Stimulated activated naive CD4-positive, alpha-beta T cell treated with Interleukin-2 at 50 U/mL for 16 hours (primary cell): ENCODE measurements at places on chromosomes 13 and 19.
A peak's percentile ranks its signal among the peaks of the same experiment; 100 is the strongest.

DNA sequence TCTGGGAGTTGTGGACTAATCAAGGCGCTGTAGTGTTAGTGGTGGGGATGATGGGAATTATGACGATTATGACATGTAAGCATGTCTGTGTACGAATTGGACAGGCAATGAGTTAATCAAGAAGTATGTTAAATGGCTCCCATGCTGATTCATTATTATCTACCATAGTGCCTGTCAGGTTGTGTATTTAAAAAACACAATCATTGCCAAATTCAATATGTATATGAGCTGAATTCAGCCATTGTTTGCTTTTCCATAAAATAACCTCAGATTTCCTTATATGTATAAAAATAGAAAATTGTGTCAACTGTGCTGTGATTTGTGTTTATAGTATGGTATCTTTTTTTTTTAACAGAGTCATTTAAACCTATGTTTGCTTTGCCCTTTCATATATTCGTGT lies 37.1 kb downstream of the PCCA start:
- DNase-seq, result no peak

DNA sequence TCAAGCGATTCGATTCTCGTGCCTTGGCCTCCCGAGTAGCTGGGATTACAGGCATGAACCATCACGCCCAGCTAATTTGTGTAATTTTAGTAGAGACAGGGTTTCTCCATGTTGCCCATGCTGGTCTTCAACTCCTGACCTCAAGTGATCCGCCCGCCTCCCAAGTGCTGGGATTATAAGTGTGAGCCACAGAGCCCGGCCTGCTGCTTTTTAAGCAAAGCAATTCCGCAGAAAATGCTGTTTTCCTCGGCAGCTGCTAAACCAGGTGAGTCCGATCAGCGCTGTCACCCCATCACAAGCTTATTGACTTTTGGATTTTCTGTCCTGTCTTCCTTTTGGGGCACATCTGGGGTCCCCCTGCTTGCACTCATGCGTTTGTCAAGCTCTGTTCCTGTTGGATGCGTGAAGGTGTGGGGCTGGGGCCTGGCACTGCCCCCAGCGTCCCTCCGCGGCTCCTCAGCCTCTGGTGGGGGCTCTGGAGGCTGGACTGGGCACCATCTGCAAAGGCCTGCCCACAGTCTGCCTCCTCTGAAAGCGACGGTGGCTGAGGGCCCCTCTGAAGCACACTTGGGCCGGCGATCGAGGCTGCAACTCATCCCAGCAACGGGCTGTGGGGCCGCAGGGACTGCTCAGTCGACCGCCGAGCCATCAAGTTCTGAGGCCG lies 25.7 kb downstream of the CEBPG start:
- no peak for DNase-seq

GRCh38 chr19:58398545-58398944 lies 3.1 kb downstream of the RNF225 start:
- no peak for DNase-seq

DNA sequence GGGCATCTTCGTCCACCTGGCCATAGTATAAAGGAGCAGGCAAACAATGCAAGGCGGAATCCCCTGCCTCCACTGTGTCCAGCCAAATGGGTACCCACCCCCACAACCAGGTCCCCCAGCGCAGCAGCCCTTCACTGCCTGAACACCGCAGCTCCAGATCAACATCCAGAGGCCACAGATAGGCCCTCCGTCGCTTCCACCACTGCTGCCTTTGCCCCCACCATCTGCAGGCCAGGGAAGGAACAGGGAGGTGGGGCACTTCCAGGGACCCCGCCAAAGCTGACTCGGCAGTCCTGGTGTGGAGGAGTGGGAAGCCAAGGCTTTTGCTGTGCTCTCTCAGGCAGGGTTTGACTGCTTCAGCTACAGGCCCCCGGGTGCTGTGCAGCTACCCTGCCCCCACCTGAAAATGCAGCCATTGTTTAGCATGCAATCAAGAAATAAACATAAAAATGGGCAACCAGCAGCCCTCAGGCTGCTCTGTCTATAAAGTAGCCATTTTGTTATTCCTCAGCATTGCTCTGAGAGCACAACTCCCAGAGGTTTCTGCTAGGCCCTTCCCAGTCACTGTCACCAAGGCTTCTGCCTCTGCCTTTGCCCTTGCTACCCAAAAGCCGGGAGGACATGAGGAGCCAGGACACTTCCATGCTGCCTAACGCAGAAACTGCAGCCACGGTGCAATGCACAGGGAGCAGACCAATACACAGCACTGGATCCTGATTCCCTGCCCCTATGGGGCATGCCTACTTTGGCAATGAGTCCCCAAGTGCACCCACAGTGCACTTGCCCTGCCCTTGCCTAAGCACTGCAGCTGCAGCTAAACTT lies 733.2 kb upstream of the KLHL1 start:
- DNase-seq, result no peak

GRCh38 chr13:111859354-111860230 lies 207.4 kb upstream of the SOX1 start:
- no peak for DNase-seq

DNA sequence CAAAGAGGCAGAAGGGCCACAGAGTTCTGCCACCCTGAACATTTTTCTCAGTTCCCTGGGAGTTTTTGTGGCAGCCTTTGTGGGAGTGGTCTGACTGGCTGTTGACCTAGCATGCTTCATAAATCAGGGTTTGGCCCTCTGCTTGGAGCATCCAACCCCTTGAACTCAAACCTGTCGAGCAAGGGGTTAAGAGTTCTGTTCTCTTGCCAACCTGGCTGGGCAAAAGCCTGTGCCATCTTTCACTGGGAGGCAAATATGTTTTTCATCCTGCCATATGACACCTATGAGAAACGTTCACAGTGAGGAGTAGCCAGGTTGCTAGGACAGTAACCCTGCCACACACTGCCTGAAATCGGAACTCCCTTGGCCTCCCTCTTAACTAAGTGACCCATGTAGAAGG lies 7.7 kb upstream of the TEX26 start:
- no peak for DNase-seq

GRCh38 chr13:79684371-79684770 lies 203.4 kb downstream of the NDFIP2 start:
- DNase-seq, result no peak

DNA sequence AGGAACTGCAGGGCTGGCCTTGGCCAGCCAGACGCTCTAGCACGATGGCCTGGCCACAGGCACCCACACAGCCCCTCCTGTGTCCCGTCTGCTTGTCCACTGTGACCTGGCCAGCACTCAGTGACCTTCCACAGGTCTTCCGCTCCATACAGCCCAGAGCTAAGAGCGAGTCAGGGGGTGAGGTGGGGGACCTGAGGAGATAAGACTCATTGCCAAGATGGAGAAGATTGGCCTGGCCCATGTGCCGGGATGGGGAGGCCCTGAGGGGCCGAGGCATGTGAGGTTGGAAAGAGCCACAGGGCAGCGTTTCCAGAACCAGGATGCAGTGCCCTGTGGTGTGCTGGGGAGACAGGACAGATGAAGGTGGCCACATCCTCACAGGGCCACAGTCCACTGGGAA lies 10.2 kb upstream of the SLC7A9 start:
- no peak for DNase-seq

DNA sequence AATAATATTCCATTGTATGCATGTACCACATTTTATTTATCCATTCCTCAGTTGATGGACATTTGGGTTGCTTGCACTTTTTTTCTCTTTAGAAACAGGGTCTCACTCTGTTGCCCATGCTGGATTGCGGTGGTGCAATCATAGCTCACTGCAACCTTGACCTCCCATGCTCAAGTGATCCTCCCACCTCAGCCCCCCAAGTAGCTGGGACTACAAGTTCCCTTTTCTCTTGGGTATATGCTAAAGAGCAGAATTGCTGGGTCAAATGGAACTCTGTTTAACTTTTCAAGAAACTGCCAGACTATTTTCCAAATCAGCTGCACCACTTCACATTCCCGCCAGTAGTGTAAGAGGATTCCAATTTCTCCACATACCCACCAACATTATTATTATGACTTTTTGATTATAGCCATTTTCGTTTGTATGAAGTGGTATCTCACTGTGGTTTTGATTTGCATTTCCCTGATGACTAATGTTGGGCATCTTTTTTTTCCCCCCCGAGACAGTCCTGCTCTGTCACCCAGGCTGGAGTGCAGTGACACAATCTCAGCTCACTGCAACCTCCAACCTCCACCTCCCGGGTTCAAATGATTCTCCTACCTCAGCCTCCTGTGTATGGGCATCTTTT lies 7.6 kb upstream of the IPO5 start:
- DNase-seq, result no peak

GRCh38 chr13:44649104-44649428 lies 72.9 kb upstream of the TSC22D1 start:
- peak; percentile 15 for DNase-seq

- no peak for DNase-seq
Observed at GRCh38 chr13:90455823-90456222, 891.7 kb upstream of the MIR17HG start.

DNA sequence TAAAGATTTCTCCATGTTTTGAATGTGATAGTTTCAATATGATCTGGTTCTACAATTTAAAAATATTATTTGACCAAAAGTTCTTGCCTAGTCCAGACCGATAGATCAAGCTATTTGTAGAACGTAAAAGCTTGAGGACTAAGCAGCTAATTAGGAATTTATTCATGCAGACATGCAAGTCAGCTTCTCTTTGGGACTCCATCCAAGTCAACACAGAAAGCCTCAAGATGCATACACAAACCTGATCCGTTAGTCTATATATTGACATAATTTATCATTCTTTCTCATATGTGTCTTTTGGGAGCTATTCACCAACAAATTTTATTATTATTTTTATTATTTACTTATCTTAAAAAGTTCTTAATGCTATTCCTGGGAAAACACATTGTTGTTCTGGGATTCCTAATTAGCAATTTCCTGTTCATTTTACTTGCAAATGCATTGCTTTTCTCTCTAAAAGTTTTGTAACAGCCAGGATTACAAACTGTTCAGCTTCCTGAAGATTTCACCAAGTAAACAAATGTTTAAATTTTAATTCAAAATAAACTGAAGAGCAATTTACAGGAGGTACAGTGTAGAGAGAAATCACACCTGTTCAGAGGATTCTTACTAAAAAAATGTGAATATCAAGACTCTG lies 375.3 kb downstream of the GPC5 start:
- no peak for DNase-seq

- no peak for DNase-seq
Observed at GRCh38 chr19:28934631-28935030, 278.3 kb downstream of the UQCRFS1 start.

DNA sequence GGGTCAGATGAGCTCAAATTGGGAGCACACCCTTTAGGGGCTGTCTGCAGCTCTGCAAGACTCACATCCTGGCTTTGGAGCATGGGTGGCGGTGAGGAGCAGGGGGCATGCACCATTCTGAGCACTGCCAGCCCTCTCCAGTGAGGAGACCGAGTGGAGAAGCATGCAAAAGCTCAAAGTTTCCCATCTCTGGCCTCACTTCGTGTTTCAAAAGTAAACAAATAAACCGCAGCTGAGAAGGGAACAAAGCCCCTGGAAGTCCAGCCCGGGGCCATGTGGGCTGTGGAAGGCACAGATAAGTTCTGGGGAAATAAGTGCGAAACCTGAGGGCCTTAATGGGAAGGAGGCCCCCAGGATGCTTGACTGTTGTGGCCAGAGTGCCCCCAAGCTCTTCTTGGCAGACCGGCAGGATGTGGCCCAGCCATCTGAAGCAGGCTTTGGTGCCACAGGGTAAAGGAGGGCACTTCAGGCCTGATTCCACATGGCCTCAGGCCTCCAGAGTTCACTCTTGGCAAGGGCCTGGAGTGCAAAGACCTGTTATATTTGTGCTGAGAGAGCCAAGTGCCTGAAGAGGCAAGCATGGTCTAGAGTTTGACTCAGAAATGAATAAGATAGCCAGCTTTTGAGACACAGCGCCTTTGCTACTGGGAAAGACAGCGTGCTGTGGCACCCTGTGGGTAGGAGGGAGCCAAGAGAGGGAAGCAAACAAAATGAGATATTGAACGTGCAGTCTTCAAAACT lies 1.2 kb downstream of the MEDAG start:
- no peak for DNase-seq

DNA sequence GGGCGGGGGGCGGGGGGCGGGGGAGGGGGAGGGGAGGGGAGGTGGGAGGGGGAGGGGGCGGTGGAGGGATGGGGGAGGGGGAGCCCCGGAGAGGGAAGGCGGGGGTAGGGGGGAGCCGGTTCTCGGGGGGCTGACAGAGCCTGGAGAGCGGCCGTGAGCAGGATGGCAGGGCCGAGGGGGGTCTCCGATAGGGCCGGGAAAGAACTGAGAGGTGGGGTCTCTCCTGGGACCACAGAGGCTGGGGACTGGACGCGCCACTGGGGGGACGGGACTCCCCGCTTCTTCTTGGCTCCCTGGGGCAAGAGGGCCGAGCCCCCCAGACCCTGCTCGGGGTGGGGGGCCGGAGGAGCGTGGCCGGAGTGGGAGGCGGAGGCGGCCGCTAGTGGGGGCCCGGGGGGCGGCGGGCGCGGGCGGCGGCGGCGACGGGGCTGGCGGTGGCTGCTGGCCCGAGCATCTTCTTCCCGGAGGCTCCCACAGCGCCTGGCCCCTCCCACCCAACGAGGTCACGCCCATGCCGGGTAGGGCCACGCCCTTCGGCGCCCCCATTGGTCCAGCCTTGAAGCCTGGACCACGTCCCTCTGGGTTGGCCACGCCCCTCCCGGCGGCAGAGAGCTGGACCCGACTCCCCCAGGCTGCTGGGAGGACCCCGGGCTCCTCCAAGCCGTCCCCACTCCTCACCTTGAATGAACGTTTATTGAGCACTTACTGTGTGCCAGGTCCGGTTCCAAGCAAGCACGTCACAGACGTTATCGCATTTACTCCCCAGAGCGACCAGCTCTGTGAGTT lies at the start of gene NOVA2:
Gene NOVA2 (minus strand): TSS at position 313 of the 786 bp plus-strand sequence. CDS start 514 bp downstream, outside the sequence.
- DNase-seq, result no peak

- DNase-seq, result no peak
Observed at GRCh38 chr13:48527955-48528354, 4.9 kb downstream of the RCBTB2 start.

DNA sequence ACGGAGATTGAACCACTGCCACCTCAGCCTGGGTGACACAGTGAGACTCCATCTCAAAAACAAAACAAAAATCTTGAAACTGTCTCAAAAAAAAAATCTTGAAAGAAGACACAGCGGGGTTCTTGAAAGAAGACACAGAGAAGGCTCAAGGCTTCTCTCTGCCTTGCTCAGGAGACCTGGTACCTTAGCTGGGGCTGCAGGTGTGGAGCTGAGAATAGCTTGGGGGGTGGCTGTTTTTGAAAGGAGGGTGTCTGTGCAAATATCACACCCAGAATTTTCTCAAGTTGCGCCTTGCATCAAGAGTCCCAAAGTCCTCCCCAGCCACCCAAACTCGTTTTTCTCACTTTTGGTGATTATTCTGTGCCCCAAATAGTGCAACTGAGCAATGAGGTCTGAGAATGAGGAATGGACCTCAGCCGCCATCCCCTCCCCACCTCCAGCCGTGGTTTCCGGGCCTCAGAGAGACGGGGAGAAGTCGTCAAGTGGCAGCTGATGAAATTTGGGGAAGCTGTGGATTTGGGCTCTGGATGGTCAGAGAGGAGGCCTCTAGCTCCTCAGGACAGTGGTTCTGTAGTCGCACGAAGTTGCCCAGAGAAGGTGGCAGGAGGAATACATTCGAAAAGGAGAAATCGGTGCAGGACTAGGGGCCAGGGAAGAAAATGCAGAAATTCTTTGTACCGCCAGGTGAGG lies 8.8 kb downstream of the S1PR2 start:
- DNase-seq, result no peak

GRCh38 chr19:10945264-10945663 lies 15.6 kb upstream of the SMARCA4 start:
- no peak for DNase-seq

- no peak for DNase-seq
Observed at GRCh38 chr13:96346921-96347320, 257.0 kb downstream of the HS6ST3 start.

GRCh38 chr19:1904860-1905109 lies 414 bp upstream of the ADAT3 start:
- no peak for DNase-seq

- no peak for DNase-seq
Observed at GRCh38 chr19:648305-648704, 8.6 kb downstream of the FGF22 start.

- DNase-seq, result peak; percentile 80
Observed at GRCh38 chr19:47778049-47778953, at the start of gene SELENOW. Gene SELENOW (plus strand): TSS chr19:47778703. CDS start chr19:47778786, 83 bp downstream.
